Activated naive CD8-positive, alpha-beta T cell treated with anti-CD3 and anti-CD28 coated beads for 36 hours (primary cell): ENCODE measurements at places on chromosomes 1 and 21. TPM values are rescaled to one million over a fixed set of nuclear protein-coding genes. Genes with fewer than 3 reads are reported as not detected.
A peak's percentile ranks its signal among the peaks of the same experiment; 100 is the strongest.

The TCEA3 gene
- total RNA-seq, result 6.3 TPM

DNA sequence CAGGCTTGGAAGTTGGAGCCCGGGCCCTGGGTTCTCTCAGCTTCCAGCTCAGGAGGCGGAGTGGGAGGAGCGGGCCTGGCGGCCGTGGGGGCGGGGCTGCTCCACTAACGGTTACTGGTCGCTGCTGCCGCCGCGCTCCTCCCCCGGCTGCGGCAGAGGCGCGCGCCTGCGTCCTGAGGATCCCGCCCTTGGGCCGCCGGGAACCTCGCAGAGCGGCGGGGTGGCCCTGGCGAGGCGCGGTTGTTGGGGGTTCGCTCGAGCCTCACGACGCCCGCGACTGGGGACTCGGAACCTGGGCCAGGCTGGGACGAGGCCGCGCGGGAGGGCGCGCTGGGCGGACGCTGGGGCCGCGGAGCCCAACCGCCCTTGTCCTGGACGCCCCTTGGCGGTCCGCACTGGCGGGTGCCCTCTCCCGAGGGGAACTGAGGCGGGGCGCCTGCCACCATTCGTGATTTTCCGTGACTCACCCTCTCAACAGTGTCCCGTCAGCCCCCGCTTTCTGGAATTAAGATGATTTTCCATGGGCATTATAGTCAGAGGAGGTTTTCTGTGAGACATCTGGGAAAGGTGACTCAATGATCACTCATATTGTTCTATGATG, 34.1 kb downstream of the OR2G3 start:
- DNase-seq, result peak; percentile 65

GRCh38 chr1:152967201-152967600, 3.2 kb upstream of the SPRR4 start:
- no peak for DNase-seq

DNA sequence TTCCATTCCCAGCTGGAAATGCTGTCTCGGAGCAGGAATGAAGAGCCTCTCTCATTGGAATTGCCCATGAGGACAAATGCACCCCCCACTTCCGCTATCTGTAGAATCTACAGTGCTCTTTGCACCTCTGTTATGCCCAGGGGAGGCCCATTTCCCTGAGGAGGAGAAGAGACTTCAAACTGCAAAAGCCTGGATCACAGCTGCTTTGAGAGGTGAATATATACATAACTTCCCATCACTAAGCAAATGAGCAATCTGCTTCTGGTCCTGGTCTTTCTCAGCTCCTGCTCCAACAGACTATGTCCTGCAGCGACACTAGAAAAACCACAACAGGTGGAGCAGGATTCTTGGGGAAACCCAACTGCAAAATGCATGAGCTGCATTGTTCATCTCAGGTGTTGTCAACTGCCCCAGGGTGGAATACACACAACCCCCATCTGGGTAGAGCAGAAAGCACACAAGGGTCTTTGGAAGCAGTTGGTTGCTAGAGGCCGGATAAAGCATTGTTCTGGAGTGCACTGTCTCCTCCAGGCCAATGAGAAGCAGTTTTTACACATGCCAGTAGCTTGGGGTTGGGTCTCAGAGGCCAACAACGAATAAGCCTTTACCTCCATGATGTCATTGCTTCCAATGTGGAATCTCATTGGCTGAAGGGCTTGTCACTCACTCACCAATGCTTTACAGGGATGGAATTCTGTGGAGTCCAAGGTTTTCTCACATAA, 67.7 kb upstream of the RAB4A start:
- DNase-seq, result no peak

GRCh38 chr1:95222629-95223028, 11.4 kb upstream of the RWDD3 start:
- no peak for DNase-seq
